GM18507 (cell line): ENCODE measurements at places on chromosomes 12 and 14.

GRCh38 chr14:101399737-101400517 lies 161.4 kb upstream of the DIO3 start:
- no peak for DNase-seq

- DNase-seq, result peak; percentile 33
Measured at GRCh38 chr12:119989731-119990381, 820 bp downstream of the BICDL1 start.

- DNase-seq, result no peak
Measured at GRCh38 chr14:54683882-54684794, 117.2 kb downstream of the SAMD4A start.

GRCh38 chr12:115097416-115097815 lies 413.4 kb upstream of the TBX3 start:
- DNase-seq, result no peak

DNA sequence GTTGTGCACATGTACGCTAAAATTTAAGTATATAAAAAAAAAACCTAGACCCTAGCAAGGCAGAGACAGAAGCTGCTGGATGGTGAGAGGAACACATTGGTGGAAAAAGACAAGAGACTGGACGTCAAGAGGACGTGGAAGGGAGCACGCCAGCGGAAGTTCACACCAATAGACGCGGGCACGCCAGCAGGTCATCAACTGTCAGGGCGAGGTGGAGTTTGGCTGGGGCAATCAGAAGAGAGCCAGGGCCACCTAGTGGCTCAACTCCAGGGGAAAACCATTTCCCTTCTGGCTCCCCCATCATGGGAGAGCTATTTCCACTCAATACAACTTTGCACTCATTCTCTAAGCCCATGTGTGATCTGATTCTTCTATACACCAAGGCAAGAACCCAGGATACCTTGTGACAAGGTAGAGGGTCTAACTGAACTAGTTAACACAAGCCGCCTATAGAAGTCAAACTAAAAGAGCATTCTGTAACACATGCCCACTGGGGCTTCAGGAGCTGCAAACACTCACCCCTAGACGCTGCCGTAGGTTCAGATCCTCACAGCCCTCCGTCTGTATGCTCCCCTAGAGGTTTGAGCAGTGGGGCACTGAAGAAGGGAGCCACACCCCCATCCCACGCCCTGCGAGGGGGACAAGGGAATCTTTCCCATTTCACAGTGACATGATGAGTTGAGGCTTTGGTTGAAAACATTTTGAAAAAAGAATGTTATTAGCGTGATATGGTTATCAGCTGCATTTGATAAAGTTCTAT lies 702.7 kb downstream of the TMTC2 start:
- DNase-seq, result no peak

DNA sequence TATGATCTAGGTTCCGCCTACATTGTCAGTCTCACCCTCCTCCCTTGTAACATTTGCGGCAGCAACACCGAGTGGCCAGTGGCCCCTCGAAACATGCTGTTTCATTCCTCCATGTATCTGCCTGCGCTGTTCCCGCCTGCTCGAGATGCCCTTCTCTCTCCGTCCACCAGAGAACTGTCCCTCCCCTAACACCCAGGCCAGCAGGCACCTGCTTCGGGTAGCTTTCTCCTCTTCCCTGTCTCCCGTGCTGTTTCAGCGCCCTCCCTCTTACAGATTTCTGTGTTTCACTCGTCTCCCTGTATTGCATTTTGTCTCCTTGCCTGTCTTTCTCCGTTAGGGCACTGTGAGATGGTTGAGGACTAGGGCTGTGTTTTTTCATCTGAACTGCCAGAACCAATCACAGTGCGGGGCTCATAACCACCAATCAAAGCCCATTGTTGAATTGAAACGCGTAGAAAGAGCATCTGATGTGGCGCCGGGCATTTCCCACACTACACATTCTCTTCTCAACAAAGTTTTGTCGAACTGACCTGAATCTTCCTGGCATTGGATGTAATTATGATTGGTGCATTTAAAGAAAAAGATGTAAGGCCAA lies 40.9 kb upstream of the ELK3 start:
- DNase-seq, result no peak

DNA sequence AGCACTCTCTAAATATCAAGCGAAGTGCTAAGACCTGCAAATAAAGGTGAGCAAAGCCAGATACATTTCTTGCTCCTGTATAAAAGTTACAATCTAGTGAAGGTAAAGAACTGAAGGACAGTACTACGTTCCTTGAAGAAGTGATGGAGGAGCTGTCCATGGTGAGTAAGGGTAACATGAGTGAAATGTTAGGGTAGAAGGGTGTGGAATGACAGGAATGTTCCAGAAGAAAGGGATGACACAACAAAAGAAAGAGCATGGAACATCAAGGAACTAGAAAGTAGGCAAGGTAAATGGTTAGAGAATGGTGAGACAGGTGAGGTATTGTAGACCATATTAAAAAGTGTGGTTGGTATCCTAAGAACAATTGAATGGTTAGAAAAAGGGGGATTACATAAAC lies 272.4 kb downstream of the ACSS3 start:
- DNase-seq, result no peak

DNA sequence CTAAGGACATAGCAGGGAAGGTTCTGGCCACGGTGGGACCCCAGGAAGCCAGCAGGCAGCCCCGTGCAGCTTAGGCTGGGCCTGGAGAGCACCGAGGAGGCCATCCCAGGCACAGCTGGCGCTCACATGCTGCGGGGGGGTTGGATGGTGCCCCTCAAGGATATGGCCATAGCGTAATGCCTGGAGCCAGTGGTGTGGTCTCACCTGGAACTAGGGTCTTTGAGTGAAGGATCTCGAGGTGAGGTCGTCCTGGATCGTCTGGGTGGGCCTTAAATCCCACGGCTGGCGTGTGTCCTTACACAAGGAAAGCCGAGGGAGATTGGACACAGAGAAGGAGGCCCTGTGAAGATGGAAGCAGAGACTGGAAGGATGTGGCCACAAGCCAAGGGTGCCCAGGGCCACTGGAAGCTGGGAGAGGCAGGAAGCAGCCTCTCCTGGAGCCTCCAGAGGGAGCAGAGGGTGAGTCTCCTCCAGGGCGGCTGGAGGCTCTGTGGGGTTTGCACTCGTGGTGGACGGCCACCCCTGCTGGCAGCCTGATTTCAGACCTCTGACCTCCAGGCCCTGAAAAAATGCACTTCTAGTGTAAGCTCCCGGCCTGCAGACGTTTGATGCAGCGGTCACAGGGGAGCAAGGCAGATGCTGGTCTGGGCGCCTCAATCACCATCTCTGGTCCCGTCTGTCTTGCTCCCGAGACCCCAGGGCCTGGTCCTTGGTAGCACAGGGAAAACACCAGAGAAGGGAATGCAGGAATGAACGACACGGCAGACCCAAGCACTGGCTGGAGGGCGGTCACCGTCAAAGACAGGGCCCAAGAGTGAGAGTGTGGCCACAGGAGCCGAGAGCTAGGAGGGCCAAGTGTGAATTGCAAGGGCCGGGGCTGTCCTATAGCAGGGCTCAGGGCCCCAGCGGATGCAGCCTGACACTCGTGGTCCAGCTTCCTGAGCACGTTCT lies 218.6 kb downstream of the KIF26A start:
- DNase-seq, result no peak

DNA sequence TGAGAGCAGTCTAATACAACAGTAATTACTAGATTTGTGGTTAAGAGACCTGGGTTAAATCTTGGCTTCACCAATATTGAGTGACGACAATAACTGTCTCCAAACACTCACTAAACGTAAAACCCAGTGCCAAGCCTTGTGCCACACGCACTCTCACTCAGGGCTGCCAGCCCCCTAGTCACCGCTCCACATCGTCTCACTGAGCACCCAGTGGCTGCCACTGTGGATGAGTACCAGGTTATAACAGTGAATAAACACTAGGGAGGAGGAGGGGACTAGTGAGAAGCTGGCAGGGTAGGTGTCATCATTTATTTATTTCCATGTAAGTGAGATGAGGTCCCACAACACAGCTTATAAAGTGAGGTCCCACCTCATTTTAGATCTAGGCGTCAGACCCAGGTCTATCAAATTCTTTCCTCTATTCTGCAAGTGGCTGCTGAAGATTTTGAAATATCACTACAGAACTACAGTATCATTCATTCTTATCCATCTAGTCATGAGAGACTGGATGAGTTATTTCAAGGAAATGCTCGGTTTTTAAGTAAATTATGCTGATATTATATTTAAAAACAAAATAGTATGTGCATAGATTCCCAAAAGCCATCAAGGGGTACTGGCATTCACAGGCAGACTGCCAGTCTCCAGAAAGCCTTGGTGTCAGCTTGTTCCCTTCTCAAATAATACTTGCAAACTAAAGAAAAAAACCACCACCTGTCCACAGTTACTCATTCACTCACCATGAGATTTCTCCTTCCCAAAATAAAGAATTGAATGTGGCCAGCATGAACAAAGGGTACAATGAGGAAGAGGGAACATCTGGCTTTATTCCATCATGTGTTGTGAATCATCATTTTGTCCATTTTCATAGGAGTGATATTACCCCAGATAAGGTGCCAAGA lies 84.0 kb downstream of the PTPN21 start:
- DNase-seq, result no peak

GRCh38 chr12:14260011-14260993 lies 105.2 kb upstream of the ATF7IP start:
- no peak for DNase-seq

DNA sequence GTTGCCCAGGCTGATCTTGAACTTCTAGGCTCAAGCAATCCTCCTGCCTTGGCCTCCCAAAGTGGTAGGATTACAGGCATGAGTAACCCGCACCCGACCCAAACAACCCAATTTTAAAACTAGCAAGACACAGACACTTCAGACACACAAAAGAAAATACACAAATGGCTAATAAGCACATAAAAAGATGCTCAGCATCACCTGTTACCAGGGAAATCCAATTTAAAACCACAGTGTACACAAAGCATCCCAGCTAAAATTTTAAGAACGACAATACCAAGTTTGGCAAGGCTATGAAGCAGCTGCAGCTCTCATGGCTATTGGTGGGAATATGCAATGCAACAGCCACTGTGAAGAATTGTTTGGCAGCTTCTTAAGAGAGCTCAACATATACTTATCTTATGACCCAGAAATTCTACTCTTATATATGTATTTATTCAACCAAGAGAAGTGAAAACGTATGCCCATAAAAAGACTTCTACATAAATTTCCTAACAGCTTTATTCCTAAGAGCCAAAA lies 42.0 kb downstream of the BDKRB1 start:
- DNase-seq, result no peak

DNA sequence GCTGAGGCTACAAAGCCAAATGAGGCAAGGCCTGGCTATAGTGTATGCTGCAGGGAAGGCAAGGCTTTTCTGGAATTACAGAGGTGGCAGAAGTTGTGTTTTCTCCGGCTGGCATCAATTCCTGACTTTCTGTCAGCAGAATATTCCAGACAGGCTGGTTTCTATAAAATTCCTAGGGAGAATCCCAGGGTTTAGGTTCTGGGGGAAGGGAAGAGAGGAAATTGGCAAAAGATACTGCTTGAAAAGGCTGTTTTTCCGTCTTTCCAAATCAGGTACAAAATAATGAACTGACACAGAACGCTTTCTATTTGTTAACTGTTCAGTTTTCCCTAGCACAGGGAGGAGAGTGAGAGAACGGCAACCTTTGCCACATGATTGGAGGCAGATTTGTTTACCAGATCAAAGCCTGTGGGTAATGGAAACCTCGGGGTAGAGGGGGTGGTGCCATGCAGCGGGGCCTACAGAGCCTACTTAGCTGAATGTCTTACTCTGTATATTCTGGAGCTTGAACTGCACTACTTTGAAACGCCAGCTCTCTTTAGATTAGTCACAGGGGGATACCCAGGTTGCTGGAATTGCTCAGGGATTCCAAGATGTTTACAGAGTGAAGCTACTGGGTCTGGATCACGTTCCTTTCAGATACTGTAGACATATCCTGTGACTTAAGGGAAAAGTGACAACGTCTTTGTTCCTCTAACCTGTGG lies 65.8 kb upstream of the DACT1 start:
- DNase-seq, result no peak

GRCh38 chr12:124520265-124520701 lies 47.1 kb downstream of the NCOR2 start:
- DNase-seq, result no peak

- DNase-seq, result no peak
Measured at GRCh38 chr12:98144953-98145352, 370.4 kb upstream of the TMPO start.

DNA sequence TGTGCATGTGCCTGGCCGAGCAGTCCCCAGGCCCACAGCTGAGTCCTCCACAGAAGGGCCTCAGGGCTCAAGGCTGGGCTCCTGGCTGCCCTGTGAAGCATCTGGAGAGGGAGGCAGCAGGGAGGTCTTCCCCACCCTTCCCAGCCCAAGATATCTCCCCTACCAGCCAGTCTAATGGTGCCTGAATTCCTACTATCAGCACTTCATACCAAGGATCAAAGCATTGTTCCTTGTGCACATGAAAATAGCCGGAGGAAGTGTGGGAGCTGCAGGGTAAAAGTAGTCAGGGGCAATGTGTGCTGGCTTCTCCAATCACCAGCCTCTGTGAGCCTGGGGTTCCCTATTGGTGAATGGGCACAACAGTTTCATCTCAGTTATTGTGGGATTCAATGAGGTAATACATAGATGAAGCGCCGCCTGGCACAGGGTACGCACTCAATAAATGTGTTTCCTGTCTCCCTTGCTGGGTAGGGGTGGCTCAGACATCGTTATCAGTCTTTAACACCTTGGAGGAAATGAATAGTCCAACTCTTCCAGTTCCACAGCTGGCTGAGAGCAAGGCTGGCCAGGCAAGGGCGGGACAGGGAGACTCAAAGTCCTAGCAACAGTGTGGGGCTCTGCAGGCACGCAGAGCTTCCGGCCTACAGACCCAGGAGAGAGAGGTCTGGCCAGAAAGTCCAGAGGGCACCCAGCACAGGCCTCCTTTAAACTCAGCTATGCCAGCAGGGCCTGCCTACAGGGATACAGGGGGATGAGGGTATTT lies 39.1 kb upstream of the PNMA1 start:
- no peak for DNase-seq

GRCh38 chr14:61140271-61140670 lies 140.9 kb downstream of the TMEM30B start:
- no peak for DNase-seq

DNA sequence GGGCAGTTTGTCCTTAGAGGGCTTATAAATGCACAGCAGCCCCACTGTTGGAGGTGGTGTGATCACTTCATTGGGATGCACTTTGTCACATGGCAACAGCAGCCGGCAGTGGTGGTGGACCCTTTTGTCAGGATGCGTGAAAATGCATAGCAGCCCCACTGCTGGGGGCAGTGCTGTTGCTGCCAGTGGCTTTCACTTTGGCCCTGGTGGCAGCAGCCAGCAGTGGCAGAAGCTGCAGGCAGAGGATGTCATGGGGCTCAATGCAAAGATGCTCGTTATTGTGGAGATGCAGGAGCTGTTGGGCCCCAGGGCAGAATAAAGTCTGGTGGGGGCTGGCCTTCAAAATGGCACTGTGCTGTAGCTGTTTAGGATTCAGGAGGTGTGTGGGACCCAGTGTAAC lies 173.0 kb upstream of the DAAM1 start:
- DNase-seq, result no peak
